Activated T-cell treated with anti-CD3 and anti-CD28 coated beads for 4 hours (primary cell): ENCODE measurements at places on chromosomes 1 and 21.

DNA sequence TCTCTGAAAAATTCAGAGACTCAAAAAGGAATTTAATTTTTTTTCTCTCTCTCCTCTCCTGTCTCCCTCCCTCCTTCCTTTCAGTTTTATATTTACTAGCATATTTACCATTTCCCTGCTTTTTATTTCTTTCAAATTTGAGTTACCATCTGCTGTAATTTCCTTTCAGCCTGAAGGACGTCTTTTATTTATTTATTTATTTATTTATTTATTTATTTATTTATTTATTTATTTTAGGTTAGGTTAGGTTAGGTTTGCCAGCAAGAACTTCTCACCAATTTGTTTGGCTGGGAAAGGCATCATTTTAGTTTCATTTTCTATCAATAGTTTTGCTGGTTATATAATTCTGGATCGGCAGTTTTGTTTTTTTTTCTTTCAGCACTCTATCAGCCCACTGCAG is 231.7 kb upstream of the ZRANB2 start:
- no peak for DNase-seq

DNA sequence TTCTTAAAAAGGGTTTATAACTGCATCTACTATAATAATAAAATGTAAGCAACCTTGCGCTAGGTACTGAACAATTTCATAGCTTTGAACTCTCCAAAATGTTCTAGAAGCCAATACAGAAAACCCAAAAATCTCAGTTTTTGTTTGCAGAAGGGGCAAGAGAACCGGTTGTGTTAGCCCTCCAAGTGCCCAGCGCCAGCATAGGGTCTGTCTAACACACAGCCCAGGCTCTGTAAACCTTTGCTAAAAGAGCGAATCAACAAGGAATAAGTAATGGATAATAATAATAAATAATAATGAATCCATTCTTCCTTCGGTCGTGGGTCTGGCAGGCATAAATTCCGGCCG is 333 bp upstream of the CHAF1B start:
- no peak for DNase-seq

DNA sequence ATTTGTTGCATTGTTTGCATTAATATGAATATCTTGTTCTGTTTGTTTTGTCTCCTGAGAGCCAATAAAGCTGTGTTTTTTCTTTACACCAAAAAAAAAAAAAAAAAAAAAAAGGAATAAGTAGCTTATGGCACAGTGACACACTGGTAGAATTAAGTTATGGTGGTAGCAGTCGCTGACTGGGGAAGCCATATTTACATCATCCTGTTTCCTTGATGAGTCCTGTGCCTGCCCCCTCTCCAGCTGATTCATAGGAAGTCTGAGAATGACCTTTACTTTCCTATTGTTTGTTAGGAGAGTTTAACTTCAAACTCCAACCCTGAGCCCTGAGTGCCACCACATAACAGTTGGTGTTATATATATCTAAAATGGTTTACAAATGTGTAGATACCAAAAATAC is 62.2 kb downstream of the OBSCN start:
- DNase-seq = no peak

- DNase-seq = no peak
These were observed 10.9 kb downstream of the AKNAD1 start for GRCh38 chr1:108845991-108846390.

- DNase-seq = peak; percentile 90
These were observed at the start of gene TLR5 for GRCh38 chr1:223142795-223143536. TLR5 (minus strand) TSS chr1:223143248; CDS start chr1:223113031, 30,217 bp downstream.

DNA sequence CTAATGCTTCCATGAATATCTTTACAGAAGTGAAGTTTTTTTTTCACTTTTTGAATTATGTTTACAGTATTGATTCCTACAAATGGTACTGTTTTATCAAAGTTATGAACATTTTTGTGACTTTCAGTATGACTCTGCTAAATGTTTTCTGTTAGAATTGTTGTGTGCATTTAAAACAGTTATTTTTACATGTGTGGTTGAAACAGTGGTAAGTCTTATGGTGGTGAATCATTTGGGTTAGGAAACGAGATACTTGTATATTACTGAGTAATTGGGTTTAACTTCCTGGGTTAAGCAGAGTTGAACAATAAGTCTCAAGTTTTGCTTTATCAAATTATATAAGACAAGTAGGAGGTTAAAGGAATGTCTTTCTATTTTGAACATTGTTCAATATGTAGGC is 66.8 kb downstream of the VPS13D start:
- DNase-seq = no peak

DNA sequence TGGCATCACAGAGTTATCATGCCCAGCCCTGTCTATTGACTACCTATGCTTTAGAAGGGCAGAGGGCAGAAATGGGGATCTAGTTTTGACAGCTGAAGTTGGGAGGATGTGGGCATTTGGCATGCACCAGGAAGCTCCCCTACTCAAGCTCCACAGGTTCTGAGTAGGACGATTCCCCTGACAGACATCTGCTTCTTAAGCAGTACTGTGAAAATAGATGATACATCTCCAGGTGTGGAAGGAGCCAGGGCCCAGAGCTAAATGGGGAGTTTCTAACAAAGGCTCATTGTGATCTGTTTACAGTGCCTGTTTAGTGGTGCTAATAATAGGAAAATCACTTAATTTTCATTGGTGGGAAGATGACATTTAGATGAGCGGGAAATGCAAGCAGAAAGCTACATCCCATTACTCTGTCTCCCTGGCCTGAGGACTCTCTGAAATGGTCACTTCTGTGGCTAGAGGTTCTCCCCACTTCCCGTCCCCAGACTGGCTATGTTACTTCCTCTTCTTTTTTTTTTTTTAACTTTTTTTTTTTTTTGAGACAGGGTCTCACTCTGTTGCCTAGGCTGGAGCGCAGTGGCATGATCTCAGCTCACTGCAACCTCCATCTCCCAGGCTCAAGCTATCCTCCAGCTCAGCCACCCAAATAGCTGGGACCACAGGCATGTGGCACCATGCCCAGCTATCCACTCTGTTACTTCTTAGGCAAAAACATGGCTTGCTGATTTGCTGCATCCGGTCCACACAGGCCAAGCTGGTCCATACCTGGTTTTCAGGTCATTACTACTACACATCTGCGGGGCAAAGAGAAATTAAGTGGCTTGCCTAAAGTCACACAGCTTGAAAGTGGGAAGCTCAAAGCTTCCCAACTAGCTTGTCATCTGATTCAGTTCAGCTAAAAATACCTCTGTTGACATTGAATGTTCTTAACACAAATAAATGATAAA is 23.2 kb upstream of the CNIH3 start:
- no peak for DNase-seq

- DNase-seq = no peak
These were observed 19.7 kb upstream of the DYNLT5 start for GRCh38 chr1:66732407-66733166.

GRCh38 chr1:211334986-211335385 is 8.4 kb downstream of the TRAF5 start:
- no peak for DNase-seq

DNA sequence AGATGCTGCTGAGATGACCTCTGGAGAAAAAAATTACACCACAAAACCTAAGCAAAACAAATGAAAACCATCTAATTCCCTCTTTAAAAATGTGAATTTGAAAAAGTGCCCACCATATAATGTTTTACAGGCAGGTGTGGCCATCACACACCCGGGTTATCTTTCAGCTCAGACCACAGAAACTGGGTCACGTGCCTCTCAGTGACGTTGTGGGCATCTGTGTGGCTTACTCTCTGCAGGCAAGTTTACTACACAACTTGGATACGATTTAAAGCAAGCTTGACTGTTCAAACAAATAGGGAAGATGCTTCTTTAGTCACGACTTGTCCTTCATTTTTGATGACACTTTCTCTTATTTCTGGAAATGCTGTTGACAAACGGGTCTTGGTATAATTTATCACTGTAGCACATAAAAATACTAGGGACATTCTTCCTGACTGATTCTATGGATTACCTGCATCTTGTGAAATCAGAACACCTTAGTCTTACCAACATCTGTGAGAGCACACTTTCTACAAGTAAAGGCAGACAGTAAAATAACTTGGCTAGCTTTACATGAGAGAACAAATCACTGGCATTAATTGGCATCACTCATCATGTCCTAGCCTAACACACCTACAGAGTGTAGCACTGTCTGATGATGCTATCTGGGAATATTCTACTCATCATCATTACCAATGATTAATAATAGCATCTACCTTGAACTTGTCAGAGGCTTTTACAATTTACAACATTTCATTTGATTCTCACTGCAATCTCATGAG is 89.3 kb upstream of the EDEM3 start:
- peak; percentile 19 for DNase-seq

GRCh38 chr1:17277511-17278159 is 28.7 kb downstream of the PADI3 start:
- DNase-seq = no peak

- DNase-seq = no peak
These were observed 26.8 kb downstream of the SLC1A7 start for GRCh38 chr1:53115403-53116306.

DNA sequence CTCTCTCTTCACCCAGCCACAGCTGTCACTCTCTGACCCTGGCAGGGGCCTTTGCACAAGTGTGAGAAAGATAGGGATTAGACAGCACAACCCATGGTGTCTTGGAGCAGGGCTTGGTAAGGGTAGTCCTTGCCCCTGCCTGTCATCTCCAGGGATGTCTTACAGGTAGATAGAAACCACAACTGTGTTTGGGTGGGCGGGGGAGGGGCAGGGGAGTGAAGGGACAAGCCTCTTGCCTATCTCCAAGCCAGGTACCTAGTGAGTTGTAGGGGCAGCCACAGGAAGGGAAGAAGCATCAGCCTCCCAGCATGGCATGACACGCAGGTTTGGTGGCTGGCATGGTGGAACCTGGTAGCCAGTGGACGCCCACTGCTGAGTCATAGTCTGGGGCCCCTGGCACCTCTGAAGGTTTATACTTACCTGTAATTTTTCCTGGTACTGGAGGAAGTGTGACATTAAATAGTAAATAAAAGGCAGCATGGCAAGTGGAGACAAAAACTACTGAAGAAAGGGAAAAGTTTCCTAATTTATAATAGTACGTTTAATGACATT is 97.5 kb downstream of the CLEC20A start:
- DNase-seq = no peak

GRCh38 chr1:159302095-159302494 is at the start of gene FCER1A:
FCER1A (plus strand) TSS chr1:159302336; CDS start chr1:159302365, 29 bp downstream.
- no peak for DNase-seq

- DNase-seq = no peak
These were observed 24.4 kb upstream of the DEPDC1 start for GRCh38 chr1:68521286-68521685.

DNA sequence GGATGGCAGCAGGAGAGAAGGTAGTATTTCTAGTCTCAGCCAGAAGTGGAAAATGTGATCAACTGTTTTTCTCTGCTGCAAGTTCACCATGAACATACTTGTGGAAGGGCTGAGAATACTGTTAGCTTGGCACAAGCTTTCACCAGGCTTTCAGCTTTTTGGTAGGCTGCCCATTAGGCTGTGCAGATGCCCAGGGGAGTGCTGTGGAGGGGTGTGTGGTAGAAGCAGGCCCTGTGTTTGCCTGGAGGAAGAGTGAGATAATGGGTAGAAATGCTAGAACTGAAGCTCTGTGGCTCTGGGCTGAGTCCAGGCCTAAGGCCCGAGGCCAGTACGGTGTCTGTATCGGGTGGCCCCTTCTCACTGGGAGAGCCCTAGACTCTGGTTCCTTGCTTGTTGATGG is 9.8 kb downstream of the DNAJC6 start:
- no peak for DNase-seq

DNA sequence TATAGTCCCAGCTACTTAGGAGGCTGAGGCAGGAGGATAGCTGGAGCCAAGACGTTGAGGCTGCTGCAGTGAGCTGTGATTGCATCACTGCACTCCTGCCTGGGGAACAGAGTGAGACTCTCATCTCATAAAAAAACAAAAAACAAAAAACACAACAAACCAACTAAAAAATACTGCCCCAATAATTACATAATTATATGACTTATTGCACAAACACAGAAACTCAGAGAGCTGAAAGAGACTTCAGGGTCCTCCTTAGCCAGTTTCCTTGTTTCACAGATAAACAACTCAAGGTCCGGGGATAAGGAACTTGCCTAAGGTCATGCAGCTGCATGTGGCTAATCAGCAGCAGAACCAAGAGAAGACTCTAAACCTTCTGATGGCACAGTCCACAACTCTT is 11.9 kb downstream of the EXTL2 start:
- DNase-seq = no peak

DNA sequence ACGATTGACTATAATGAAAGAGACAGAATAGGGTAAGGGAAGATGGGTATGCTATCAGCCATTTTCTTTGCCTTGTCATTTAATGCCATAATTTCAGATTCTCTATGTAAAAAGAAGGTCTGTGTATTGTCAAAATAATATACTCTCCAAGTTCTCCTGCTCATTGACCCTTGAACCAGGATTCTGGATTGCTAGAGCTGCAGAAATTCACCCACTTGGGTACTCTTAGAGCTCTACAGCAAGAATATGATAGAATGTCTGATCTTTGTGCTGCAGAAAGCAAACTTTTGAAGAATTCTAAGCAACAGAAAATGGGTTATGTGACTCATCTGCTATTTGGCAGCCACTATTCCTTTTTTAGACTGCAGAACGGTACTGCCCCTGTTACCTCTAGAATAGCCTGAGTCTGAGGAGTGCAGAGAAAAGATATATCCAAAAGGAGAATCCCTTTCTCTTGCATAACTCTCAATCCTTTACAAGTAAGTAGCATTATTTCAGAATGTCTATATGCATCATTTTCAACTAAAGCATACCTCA is 78.2 kb upstream of the TENT5C start:
- DNase-seq = no peak

DNA sequence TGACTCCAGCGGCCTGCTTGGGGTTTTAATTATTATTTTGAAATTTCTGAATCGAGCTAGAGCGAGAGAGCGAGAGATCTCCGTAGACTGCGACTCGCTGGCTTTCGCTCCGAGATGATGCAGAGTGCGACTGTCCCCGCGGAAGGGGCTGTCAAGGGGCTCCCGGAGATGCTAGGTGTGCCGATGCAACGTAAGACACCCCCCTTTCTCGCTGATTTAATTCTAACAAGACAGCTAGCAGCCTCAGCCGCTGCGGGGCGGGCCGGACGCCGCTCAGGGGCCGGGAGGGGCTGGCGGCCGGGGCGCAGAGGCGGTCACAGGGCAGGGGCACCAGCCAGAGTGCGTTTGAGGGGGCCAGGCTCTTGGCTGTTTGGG is 339 bp downstream of the LHX4 start:
- no peak for DNase-seq

GRCh38 chr21:21688889-21689288 is 690.7 kb downstream of the NCAM2 start:
- DNase-seq = no peak

- no peak for DNase-seq
These were observed 148.0 kb downstream of the GALNT2 start for GRCh38 chr1:230215031-230215430.

- no peak for DNase-seq
These were observed 40.0 kb upstream of the PTPRC start for GRCh38 chr1:198598796-198599321.

GRCh38 chr21:29181799-29182470 is 51.5 kb downstream of the MAP3K7CL start:
- no peak for DNase-seq

- DNase-seq = no peak
These were observed 9.2 kb upstream of the IFI44 start for GRCh38 chr1:78640462-78640861.

GRCh38 chr21:41819236-41819855 is 52.5 kb upstream of the RIPK4 start:
- no peak for DNase-seq

- no peak for DNase-seq
These were observed 29.1 kb downstream of the SLC2A1 start for GRCh38 chr1:42929434-42930177.
